Fibroblast of skin of right biceps (primary cell): ENCODE measurements at places on chromosomes 12 and 14.

DNA sequence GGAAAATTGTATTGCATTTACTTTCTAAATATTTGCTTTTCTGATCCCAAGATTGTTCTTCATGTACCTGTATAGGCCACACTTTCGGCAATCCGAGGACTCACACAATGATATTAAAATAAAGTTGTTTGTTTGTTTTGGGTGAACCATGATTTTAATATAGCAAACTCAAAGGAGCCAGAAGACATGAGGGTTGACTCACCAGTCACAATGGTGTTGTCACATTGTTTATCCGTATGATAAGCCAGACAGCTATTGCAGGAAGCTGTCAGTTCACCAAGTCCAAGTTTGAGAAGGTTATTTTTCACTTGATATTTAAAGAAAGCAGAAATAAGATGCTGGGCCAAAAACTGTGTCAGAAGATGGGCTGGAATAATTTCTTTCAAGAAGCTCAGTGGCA lies 67.1 kb upstream of the CPM start:
- no peak for DNase-seq

- DNase-seq: no peak
These were observed 53.1 kb downstream of the TSPAN9 start for GRCh38 chr12:3130057-3130830.

GRCh38 chr12:51884676-51885229 lies 3.1 kb upstream of the ANKRD33 start:
- DNase-seq: no peak

DNA sequence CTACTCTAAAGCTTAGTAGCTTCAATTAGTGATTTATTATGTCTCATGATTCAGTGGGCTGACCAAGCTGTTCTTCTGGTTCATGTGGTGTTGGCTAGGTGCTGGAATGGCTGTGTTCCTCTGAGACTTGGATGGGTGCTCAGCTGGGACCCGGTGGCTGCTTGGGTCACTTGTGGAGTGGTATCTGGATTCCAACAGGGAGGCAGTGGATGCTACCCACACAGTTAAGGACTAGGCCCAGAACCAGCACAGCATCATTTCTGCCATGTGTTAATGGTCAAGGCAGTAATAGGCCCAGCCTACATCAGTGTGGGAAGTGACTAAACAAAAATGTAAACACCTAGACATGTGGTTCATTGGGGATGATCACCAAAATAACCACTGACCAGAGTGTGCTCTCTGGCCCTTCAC lies 72.2 kb downstream of the FGD4 start:
- DNase-seq: no peak

DNA sequence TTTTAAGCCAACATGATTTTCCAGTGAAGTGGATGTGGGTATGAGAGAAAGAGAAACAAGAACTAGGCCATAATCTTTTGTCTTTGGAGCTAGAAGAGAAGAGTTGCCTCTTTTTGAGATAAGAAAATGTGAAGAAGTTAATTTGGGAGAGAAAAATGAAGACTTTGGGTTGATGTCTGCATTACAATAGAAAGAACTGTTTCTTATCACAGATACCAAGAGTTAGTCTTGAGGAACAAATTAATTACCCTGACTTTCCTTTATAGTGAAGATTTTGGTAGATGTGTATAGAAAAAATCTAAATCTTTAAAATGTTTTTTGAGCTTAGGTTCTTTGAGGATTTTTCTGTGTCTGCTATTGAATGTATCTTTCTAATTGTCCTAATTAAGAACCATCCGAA lies 4.2 kb downstream of the A2M start:
- no peak for DNase-seq
